Posterior cingulate gyrus (tissue), 11 donors: ENCODE measurements at places on chromosomes 7 and 10.

- no peak for DNase-seq
These were observed 250.6 kb downstream of the C7orf25 start for GRCh38 chr7:42661312-42661711.

GRCh38 chr7:77415823-77416620 is at the start of gene GSAP:
GSAP (minus strand) TSS chr7:77416349; CDS start chr7:77416321, 28 bp downstream.
- peak; percentile 44 for DNase-seq

DNA sequence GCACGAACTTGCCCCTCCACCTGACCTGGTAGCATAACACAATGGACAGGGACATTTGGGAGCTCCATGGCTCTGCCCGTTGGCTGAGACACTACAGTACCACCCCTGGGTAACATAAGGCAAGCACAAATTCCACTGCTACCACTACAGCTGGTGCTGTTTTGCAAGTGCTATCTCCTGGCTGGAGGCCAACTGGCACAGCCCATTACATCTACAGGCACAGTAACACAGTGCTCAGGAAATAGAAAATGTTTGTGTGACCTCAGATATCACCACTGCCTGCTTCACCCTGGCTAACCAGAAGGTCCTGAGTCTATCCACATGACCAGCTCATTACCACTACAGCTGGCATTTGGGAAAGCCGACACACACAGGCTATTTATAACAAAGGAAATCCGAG is 631.1 kb upstream of the MBL2 start:
- DNase-seq = peak; percentile 54

DNA sequence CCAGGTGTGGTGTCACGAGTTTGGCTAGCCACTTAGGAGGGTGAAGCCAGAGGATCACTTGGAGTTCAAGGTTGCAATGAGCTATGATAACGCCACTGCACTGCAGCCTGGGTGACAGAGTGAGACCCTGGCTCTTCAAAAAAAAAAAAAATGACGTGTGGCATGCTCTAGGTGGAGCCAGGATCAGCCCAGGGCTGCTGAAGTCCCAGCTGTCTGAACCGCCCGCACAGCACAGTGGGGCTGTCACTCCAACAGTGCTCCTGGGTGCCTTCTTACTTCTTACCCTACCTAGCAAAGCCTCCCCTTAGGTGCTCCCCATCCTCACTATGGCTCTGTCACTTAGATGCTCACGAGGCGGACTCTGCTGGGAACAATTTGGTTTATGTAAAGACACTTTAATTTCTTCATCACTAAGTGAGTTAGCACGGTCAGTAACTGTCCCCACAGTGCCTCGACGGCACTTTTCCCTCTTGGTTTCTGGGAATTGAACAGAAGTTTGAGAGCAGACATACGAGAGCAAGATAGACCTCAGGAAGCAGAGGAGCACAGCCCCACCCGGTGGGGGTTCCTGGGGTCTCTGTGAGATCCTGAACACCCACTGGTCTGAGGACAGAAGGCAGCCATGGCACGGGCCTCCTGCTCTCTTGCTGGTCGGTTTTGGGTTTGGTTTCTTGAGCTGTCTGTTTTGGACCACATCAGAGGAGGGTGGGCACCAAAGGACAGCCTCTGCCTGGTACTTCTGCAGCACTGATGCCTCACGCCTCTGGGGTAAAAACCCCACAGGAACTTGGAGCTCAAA is 66.2 kb upstream of the BTBD16 start:
- DNase-seq = no peak

DNA sequence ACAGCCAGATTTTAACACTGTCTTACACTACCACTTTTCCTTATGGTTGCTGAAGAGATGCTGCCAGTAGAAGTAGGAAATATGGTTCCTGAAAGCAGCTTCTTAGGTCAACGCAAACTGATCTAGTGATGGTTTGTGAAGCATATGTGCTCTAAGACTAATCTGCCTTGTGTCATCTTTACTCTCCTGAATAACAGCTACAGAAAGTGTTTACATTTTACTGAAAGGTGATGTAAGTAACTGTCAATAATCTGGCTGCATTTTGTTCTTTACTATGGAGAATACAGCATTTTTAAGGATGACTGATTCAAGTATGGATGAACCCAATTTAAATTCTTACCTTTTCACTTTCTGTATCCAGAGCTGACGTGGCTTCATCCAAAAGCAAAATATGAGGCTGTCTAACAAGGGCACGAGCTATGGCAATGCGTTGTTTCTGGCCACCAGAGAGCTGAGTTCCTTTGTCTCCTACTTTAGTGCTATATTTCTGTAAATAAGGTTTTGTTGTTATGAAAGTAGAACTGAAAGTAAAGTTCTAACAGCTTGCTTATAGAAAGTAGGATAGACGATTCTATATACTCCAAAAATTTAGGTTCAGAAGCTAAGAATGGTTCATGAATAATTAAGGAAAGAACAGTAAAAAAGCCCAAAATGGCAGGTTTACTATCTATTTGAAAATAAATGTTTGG is 30.2 kb upstream of the ABCB4 start:
- DNase-seq = no peak

DNA sequence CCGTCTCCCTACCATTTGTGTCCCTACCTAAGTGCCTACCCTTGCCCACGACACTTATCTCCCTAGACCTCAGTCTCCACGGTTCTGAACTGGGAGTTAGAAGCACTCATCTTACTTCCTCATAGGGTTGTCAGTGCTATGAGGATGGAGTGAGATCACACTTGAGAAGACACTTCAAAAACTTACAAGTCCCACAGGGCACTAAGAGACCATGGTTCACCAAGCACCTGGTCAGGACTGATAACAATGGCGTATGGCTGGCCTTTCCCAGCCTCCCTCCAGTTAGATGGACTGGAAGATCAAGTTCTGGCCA is 43.2 kb downstream of the KCNMA1 start:
- DNase-seq = peak; percentile 10

GRCh38 chr10:74634995-74635536 is 191.3 kb upstream of the KAT6B start:
- DNase-seq = no peak

GRCh38 chr10:95341716-95342130 is 50.9 kb upstream of the PDLIM1 start:
- no peak for DNase-seq

DNA sequence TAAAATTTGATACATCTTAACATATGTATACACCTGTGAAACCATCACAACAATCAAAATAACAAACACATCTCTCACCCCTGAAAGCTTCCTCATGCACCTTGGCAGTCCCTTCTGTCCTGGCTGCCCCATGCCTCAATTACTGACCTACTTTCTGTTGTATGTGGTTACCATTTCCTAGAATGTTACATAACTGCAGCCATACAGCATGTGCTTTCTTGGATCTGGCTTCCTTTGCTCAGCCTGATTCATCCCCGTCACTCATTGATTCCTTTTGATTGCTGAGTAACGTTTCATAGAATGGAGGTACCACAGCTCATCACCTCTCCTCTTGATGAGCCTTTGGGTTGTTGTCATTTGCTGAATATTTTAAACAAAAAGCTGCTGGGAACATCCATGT is 165.3 kb downstream of the CELF2 start:
- no peak for DNase-seq

GRCh38 chr10:48745662-48746245 is 61.1 kb downstream of the WDFY4 start:
- DNase-seq = no peak

- DNase-seq = no peak
These were observed 133.0 kb upstream of the ZNF32 start for GRCh38 chr10:43781480-43782361.

- DNase-seq = no peak
These were observed 513.9 kb upstream of the GALNT17 start for GRCh38 chr7:70618020-70618551.

GRCh38 chr7:47451851-47452205 is 130.1 kb downstream of the TNS3 start:
- DNase-seq = no peak

- DNase-seq = no peak
These were observed 22.4 kb downstream of the USP6NL start for GRCh38 chr10:11588873-11589574.

- DNase-seq = no peak
These were observed 64.2 kb downstream of the AKR1C4 start for GRCh38 chr10:5260828-5261227.

DNA sequence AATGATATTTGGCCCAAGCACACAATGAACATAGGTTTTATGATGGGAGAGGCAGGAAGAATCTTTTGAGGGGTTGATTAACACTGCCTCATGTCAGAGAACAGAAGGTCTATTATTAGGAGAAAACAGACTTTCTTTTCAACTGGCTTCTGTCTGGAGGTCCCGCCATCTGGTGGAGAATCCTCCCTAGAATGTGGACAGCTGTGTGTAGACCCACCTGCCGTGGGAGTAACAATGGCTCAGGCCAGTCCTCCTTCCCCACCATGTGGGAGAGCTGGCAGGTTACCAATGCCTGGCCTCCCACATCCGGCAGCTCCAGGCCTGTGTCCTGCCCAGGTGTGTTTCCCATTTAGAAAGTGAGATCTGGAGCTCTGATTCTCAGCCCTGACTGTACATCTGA is 70.4 kb upstream of the AOAH start:
- no peak for DNase-seq

- DNase-seq = no peak
These were observed 24.9 kb downstream of the BEND7 start for GRCh38 chr10:13503745-13504463.

GRCh38 chr7:150339409-150339809 is 2.0 kb downstream of the RARRES2 start:
- no peak for DNase-seq

GRCh38 chr10:29454250-29454649 is 165.4 kb downstream of the LYZL1 start:
- DNase-seq = no peak

- DNase-seq = no peak
These were observed 143.9 kb downstream of the HIBADH start for GRCh38 chr7:27518561-27519350.

- no peak for DNase-seq
These were observed 629.8 kb downstream of the KCNMA1 start for GRCh38 chr10:77007834-77008233.

GRCh38 chr10:14971867-14972448 is 12.8 kb downstream of the MEIG1 start:
- DNase-seq = no peak

DNA sequence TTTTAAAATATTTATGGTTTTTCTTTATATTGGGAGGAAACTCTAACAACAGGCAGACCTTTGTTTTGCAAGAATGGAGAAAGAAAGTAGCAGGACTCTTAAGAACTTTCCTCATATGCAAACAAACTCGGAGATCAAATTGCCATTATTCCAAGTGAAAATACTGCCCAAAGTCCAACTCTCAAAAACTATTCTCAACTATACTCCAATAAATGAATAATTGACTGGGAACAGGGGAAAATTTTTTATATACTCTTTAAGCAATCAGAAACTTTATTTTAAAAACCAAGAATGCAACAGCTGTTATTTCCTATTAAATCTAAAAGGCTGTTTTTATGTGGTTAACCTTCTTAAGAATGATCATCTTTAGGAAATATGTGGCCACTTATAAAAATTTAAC is 101.9 kb downstream of the COL28A1 start:
- DNase-seq = no peak

DNA sequence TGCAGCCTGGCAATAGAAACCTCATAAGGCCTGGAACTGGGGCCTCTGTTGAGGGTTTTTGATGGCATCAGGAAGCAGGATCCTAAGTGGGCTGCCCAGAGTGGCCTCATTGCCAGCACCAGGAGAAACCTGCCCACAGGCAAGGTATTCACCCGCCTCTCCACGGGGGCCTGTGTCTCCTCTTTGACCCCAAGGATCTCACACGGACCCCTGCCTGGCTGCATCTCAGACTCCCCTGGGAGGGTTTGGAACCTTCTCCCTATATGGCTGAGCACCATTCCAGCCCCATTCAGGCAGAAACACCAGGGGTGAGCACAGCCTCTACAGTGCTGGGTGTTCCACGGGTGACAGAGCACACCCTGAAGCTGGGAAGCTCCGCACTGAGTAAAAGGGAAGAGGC is 14.6 kb upstream of the C10orf71 start:
- no peak for DNase-seq

- DNase-seq = no peak
These were observed 154.8 kb downstream of the TNS3 start for GRCh38 chr7:47427051-47427643.

GRCh38 chr7:88306590-88307048 is at the start of gene STEAP4:
STEAP4 (minus strand) TSS chr7:88306894; CDS start chr7:88284269, 22,625 bp downstream.
- DNase-seq = peak; percentile 91

GRCh38 chr7:6167004-6167551 is 105.3 kb downstream of the CYTH3 start:
- DNase-seq = no peak

GRCh38 chr10:112394475-112394875 is 20.6 kb downstream of the ACSL5 start:
- DNase-seq = no peak

DNA sequence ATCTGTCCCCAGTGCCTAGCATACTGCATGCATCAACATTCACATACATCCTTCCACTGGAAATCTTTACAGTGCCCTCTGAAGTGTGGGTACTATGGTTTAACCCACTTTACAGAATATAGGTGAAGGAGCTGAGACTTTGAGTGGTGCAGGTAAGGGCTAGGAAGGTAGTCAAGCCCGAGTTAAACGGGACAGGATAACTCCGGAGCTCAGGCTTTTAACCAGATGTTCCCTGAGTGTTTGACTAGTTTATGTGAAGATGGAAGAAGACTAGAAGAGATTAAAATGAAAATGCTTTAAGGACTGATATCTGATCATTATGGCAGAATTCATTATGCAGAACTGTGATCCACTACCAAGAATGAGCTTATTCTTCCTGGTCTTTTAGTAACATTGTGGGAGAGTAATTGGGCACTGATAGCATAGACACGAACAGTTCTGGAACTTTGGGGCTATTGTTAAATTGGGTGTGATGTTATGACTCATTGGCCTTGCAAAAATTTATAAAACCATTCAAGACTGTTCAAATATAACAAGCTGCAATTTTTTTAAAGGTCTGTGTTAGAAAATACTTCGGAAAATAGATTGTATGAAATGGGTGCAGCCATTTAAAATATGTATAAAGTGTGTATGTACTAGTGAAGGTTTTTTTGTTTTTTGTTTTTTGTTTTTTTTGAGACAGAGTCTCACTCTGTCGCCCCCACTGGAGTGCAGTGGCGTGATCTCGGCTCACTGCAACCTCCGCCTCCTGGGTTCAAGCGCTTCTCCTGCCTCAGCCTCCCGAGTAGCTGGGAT is 4.4 kb downstream of the CUL1 start:
- DNase-seq = no peak

GRCh38 chr7:729140-730000 is 2.3 kb upstream of the PRKAR1B start:
- DNase-seq = no peak

DNA sequence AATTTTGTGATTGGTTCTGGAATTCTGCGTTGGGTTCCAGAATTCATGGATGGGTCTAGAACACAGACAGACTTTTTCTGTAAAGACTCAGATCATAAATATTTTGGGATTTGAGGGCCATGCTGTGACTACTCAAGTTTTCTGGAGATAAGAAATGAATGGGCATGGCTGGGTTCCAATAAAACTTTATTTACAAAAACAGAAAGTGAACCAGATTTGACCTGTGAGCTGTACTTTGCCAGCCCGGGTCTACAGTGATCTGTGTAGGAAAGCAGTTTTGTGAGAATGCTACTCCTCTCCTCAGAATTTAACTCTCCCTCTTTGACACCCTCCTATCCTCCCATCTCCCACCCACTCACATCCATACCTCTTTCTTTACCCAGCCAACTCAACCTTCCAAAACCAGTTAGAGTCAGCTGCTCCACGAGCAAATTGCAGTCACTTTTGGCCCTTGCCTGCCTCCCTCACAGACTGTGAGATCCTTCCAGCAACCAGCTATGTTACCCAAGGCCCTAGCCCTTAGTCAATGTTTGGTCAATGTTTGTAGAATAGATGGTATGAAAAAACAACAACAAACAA is 312.8 kb upstream of the ZMIZ1 start:
- DNase-seq = no peak

- no peak for DNase-seq
These were observed 177.6 kb downstream of the PRKAG2 start for GRCh38 chr7:151699147-151699927.
